COR-L47 (cell line): ENCODE measurements at places on chromosomes 6 and 20.

DNA sequence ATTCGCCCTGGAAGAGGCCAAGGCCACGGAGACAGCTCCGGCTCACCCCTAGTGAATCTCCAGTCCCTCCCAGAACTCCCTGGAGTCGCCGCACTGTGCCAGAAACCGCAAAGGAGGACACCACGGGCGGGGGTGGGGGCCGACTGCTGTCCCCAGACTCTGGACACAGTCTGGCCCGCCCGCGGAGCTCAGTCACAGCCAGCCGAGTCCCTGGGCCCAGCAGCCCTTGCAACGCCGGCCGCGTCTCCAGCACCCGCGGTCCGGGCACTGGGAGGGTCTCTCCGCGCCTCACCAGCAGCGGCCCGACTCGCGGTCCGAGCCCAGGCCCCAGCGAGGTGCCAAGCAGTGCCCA lies 518 bp downstream of the PEX6 start:
- DNase-seq, result no peak

DNA sequence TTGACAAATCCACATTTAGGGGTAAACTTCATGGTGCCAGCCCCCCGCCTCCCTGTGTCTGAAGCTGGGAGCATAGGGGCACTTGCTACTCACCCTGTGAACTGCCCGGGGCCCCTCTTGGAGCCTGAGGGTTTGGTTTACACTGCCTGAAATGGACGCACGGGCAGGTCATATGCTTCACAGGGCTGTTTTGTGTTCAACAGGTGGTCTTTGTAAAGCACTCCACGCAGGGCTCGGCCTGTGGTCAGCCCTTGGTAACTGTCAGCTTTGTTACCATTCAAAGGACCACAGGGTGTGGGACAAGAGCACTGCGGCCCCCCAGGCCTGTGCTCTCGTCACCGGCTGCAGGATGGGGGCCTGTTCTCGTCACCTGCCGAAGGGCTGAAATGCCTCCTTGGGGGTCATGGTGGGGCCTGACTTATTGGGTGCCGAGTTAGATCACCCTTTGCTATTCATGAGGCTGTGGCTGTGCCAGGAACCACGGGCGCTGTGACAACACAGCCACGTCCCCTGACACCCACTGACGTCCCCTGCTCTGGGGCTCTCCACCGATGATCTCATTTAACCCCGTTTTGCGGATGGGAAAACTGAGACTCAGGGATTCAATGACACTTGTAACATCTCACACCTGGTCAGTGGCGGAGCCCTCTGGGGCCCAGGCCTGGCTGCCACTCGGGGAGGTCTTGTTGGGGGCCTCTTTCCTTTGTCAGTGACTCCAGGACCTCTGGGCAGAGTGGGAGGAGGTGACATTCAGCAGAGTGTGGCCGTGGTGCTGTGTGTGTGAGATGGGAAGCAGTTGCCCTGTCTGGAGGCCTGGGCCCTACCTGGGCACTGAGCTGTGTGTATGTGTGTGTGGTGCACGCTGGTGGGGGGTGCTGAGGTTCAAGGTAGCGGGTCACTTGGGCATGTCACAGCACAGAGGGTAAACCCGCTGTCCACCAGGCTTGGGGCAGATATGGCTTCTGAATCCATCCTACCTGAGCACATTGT lies 24.9 kb downstream of the ZBP1 start:
- DNase-seq, result no peak

DNA sequence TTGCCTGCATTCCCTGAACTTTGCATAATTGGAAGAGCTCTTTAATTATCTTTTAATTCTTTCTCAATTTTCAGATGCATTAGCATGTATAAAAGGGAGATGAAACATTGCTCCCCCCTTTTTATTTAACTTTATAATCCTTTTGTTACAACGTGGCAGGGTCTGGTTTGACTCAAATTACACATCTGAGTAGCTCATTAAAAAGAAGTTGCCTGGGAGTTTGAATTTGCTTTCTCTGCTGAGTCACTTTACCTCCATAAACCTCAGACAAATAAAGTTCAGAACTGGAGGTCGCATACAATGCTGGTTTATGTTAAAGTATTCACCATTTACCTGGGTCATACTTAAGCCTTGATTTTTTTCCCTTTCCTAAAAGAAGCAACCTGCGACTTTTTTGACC lies 495.2 kb downstream of the PREX1 start:
- DNase-seq, result no peak

GRCh38 chr20:47304287-47304686 lies 52.2 kb downstream of the ZMYND8 start:
- peak; percentile 50 for DNase-seq

- DNase-seq, result no peak
These were observed 3.1 kb downstream of the SRMS start for GRCh38 chr20:63544241-63544957.

DNA sequence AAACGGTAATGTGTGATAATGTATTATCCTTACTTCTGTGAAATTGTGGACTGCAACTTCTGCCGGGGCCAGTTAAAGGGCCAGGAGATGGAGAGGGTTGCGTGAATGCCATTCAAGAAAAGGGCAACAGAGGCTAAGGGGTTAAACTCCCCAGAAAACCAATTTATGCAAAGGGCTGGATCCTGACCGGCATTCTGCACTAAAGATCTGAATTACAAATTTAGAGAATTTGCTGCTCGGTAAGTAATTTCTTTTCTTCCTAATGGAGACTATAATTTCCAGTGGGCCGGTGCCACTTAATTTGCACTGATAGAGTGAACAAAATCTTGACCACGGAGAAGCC lies 130.1 kb downstream of the BCAS1 start:
- DNase-seq, result no peak

DNA sequence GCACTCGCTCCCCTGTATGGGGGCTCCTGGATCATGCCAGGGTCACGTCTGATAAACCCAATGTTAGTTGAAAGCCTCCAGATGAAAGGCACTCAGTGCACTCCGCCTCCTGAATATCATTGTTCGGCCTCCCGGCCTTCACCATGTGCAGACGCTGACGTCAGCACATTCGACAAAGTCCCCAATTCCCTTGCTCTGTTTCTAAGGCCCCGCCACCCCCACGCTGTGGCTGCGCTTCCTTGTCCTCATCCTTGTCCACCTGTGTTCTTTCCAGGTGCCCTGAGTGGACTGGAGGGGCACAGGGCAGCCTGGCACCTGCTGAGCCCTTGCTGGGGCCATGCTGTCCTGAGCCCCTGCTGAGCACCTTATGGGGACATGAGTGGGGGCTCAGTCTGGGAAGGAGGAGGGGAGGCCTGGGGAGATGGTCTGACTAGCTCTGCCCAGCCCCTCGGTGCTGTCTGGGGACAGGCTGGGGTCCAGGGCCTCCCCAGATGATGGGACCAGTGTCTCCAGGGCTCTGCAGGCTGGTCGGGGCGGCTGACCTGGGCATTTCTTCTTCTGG lies 9.8 kb upstream of the BHLHE23 start:
- DNase-seq, result no peak

DNA sequence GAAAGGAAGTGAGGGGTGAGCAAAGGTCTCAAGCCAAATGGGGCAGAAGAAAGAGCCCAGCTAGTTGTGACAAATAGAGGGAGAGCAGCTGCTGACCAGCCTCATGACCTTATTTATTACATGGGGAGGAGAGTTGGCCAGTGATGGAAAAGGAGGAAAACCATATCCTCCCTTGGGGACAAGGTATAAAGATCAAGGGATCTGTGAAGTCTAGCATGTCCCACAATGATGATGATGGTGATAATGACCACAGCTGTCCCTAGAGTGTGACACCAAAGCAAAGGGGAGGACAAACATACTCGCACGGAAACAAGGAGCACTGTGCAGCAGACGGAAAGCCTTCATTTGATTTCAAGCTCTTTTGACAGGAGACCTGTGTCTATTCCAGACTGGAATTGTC lies 190.4 kb upstream of the MCHR2 start:
- DNase-seq, result no peak

GRCh38 chr6:151811081-151811480 lies 3.6 kb downstream of the ESR1 start:
- DNase-seq, result no peak

GRCh38 chr6:162728706-162729105 lies 932 bp downstream of the PACRG start:
- DNase-seq, result no peak

DNA sequence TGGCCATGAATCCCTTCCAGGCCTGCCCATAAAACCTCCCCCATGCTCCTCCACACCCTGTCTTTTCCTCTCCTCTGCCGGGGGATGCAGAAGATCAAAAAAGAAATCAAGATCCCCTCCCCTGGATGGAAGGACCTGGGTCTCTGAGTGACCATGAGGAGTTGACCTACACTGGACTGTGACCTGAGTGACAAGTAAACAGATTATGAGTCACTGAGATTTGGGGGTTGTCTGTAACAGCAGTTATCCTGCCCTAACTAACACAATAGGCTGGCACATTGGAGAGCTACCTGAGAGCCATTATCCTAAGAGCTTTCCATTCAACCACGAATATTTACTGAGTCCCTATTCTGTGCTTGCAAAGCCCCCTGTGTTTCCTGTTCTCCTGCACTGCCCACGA lies 28.4 kb upstream of the SIRPA start:
- DNase-seq, result no peak

- no peak for DNase-seq
These were observed 223.2 kb downstream of the SYNDIG1 start for GRCh38 chr20:24692446-24693200.

GRCh38 chr6:36335465-36336207 lies 1.1 kb downstream of the BNIP5 start:
- DNase-seq, result no peak

DNA sequence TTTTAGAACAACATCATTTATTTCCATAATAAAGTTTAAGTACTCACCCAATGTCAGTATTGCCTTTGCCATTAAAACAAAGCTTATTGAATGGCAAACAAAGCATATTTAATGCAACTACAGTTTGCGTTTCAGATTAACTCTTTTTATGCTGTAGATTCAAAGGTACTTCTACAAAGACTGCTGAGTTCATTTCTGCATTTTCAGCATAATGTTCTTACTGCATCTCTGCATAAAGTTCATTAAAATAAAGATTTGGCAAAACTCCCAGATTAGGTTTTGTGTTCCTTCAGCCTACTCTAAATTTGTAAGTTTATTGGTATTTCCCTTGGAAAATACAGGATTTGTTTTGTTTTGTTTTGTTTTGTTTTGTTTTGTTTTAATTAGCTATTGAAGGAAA lies 359.4 kb downstream of the ADGRB3 start:
- DNase-seq, result peak; percentile 3

GRCh38 chr20:5008759-5009158 lies 7.4 kb upstream of the SLC23A2 start:
- DNase-seq, result no peak

- DNase-seq, result no peak
These were observed 150.7 kb downstream of the DTNBP1 start for GRCh38 chr6:15512126-15512525.

GRCh38 chr20:14009208-14009607 lies 13.9 kb downstream of the MACROD2 start:
- no peak for DNase-seq

- no peak for DNase-seq
These were observed 181.4 kb downstream of the GMPR start for GRCh38 chr6:16419636-16420336.

DNA sequence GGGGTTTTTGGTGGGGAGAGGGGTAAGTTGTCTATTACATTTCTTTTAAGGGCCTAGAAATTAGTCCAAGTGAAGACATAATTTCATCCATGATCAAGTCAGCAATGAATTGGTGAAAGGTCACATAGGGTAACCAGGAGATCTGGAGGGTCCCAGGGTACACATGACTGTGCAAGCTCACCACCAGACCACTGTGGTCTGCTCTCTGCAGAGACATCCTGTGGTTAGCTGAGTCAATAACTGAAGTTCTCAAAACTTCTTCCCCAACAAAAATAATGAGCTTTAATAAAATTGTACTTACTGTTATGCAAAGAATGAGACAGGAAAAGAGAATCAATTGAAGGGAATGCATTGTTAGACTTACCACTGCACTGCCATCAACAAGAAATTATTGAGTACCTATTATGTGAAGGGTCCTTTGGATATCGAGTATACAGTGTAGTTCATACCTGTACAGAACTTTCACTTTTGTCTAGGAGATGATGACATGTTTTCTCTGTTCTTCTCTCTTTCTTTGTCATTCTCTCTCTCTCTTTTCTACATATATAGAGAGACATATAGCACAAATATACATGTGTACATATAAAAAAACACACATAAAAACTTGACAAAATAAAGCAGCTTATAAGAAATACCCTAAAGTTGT lies 209.8 kb downstream of the GJA1 start:
- DNase-seq, result no peak

DNA sequence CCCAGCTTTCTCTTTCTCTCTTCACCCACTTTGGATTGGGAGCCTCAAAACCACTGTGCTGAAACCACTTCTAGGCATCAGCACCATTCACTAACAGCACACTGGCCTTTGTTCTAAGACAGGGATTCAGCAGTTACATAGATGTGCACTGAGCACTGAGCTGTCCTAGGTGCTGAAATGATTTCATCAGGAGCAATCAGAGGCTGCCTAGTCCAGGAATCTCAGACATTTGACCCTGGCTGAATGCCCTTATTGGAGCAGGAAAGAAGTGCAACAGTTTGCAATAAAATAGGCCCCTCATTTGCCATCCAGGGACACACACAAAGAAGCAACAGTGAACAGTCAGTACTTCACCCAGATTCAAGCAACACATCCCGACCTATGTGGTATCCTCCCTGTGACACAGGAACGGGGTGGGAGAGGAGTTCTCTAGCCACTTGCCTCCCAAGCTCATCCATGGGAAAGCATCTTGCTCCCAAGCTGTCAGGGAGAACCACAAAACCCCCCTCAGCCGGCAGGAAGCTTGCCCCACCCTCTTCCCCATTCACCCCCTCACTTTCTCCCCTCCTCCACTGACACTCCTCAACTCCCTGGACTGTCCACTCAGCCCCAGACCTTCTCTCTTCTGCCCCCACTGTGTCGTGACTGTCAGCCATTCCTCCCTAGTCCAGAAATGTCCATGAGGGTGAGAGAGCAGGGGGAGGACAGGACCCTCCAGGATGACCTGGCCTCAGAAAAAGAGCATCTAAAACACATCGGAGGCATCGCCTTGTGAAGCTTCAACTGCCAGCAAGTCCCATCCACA lies 304.4 kb downstream of the PREX1 start:
- DNase-seq, result no peak

GRCh38 chr6:135850882-135851281 lies 619 bp upstream of the PDE7B start:
- no peak for DNase-seq

DNA sequence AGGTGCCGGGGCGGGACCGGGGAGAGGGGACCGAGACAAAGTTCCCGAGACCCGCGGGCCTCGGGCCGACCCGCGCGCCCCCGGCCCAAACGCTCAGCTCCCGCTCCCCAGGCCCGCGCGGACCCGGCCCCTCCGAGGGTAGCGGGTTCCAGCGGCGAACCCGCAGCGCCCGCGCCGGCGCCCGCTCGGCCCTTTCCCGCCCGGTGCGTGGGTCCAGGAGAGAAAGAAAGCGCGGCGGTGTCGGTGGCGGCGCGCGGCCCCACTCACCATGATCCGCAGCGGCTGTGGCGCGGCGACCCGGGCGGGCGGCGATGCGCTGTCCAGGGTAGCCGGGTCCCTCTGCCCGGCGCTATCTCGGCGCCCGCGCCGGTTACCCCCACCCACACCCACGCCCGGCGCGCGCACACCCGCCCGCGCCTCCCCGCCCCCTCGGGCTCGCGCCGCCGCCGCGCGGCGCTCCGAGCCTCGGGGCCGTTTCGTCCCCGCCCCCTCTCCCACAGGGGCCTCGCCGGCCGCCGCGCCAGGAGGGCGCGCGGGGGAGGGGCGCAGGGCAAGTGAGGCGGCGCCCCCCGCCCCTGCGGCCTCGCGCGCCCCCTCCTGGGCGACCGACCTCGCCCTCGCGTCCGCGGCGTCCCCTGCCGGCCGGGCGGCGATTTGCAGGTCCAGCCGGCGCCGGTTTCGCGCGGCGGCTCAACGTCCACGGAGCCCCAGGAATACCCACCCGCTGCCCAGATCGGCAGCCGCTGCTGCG lies at the start of gene ELOVL2:
Gene ELOVL2, minus strand, starts transcription at position 345 of the 751 bp plus-strand sequence. Its CDS starts 75 bp downstream, at position 270.
- DNase-seq, result peak; percentile 39

- no peak for DNase-seq
These were observed 239.1 kb upstream of the CEP162 start for GRCh38 chr6:84466511-84466910.
